ENCODE measurements at places on chromosomes 16 and 17. TPM values are rescaled to one million over a fixed set of nuclear protein-coding genes. Genes with fewer than 3 reads are reported as not detected.

COX6A2 gene
- not detected for polyA plus RNA-seq

DNA sequence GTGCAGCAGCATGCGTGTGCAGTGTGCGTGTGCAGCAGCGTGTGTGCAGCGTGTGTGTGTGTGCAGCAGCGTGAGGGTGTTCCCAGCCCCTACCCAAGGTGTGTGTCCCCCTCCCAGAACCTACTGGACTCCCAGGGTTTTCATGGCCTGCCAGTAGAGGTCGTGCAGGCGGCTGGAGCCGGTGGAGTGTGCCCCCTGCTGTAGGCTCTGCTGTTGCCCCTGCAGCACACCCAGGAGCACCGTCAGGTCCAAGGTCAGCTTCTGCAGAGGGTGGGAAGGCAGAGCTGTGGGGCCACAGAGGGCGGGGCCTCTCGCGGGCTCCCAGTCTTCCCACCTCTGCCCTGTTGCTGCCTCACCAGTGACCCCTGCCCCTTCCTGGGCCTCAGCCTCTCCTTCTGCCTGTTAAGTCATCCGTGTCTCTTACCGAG lies 14.9 kb downstream of the MYBBP1A start:
- no peak for DNase-seq

PRDM7 gene
- polyA plus RNA-seq, result not detected

ACAP1 gene
- polyA plus RNA-seq, result 39.4 TPM

DNA sequence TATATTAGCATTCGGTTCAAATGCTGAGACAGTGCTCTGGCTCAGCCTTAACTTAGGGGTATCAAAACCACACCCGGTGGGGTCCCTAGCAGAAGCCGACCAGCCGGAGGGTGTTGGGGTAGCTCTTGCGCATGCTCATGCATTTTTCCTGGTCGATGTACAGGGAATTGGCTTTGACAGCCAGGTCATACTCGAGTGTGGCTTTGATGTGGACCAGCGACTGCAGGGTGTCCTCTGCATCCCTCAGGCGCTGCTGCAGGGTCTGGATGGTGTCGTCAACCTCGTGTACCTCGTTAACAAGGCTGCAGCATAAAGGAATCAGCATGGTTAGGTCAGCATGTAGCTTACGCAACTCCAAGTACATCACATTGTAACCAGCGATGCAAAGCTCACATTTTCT lies 37.5 kb downstream of the TEKT3 start:
- no peak for DNase-seq

TEDC2 gene
- 2.9 TPM for polyA plus RNA-seq

LRRC46 gene
- 11.8 TPM for polyA plus RNA-seq

MYH4 gene
- polyA plus RNA-seq, result not detected

DNA sequence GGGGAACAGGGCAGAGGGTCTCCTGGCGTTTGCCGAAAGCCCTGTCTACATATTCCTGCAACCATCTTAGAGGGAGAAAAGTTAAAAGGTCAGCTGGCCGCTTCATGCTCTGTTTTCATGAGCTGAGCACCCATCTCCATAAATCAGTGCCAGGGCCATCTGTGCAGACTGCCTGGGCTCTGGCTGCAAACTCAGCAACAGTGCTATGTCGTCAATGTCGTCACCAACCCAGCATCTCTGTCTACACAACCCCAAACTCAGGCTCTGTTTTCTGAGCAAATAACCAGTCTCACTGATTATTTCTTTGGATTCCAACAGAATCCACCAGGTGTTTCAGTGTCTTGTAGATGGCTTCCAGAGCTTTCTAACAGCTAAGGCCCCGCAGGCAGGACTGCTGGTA lies 65.0 kb downstream of the HS3ST2 start:
- no peak for DNase-seq

- no peak for DNase-seq
These were observed 332.0 kb downstream of the CBLN1 start for GRCh38 chr16:48949636-48950035.

- no peak for DNase-seq
These were observed 24.1 kb downstream of the ANKFN1 start for GRCh38 chr17:56177361-56177760.

GRCh38 chr17:17034496-17035075 lies 7.7 kb upstream of the MPRIP start:
- no peak for DNase-seq

KIAA0753 gene
- polyA plus RNA-seq, result 6.7 TPM

- DNase-seq, result no peak
These were observed 65.2 kb upstream of the ZNF423 start for GRCh38 chr16:49921106-49921505.

GRCh38 chr16:72878301-72879269 lies 169.3 kb downstream of the ZFHX3 start:
- peak; percentile 43 for DNase-seq

- peak; percentile 63 for DNase-seq
These were observed 240.6 kb downstream of the PRKCA start for GRCh38 chr17:66542967-66543520.

DNA sequence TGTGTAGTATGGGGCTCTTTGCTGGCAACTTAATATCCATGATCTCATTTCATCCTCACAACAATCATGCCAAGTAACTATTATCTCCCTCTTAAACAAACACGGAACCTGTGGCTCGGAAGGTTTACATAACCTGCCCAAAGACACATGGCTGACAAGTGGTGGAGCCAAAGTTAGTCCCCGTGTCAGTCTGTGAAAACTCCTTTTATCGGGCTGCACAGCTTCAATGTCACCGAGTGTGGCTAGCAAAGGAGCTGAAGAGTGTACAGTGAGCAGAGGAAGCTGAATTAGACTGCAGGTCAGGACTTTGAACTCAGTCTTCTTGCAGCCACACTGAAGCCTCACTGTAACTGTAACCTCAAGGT lies 80.3 kb downstream of the PARN start:
- DNase-seq, result no peak
